ENCODE measurements at places on chromosomes 5 and 9.

DNA sequence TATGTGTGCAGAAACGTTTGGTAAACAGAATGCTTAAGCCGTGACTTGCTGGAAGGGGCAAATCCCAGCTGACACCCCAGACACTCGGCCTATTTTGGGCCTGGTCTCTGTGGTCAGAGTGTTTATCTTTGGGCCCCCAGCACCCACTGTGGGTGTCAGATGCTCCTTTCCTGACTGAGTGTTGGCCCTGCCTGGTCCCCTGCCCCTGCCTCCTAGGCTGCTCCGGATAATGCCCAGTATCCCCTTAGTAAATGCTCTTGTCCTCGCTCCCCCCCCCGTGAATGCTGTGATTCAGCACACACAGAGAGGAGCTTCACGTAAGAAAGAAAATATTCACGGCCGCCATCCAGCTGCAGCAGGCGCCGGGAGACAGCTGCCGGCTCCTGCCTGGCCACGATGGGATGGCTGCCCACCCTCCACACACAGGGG is 11.3 kb upstream of the ANGPTL2 start:
- no peak for DNase-seq

GRCh38 chr9:38687389-38687842 is 32.5 kb downstream of the FAM240B start:
- peak; percentile 9 for DNase-seq

DNA sequence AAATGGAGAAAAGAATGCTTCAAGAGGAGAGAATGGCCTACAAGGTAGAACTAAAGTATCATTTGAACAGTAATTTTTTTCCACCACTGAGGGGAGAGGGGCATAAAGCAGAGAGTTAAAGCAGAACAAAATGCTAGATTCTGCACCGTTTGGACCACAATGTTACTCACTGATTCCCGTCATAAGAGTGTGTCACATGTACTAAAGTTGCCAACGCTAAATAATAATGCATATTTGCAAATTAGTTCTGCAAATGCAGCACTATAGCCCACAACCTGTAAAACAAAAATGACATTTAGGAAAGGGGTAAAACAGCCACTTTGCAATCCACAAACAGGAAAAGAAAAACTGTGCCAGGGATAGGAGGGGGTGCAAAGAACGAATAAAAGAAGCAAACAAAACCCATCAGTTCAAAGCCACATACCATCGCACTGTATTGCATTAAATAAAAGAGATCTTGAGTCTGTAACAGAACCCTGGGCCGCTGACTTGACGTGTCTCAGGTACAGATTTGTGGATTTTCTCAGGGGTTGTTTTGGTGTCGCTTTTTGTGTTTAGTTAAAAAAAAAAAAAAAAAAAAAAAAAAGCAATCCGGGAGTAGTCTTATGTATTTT is 7.7 kb upstream of the NFIB start:
- no peak for DNase-seq

DNA sequence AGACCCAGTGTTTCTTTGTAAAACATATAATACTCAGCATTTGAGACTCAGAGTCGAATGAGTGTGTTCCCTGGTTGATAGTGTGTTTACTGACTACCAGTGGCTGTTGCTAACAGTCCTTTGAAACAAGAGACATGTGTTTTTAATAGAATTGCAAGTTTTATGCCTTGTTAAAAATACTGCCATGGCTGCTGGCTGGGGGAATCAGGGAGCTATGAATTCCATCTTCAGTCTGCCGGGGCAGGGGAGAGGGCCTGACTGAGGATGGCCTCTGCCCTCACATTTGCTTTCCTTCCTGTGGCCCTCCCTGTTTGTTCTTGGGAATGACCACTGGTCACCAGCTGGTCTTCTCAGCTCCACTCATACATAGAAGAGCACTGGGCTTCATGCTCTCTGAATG is 63.8 kb downstream of the PDZD2 start:
- DNase-seq: no peak

DNA sequence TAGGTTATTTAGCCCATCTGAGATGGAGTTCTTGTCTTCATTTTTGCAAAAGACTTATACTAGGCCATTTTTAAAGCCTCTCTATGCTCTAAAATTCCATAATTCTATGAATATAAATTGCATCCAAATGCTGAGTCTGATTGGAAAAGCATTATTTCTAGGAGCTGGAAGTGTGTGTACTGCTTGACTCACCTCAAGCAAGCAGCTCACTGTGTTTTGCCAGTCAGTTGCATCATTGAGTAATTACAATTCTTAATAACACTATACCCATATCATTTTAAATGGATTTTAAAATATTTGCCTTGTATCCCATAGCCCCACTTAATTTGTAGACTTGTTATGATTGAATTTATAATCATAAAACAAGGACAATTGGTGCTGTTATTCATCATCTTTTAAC is 161.0 kb downstream of the PAM start:
- DNase-seq: no peak

GRCh38 chr5:135395451-135395850 is 3.6 kb downstream of the MACROH2A1 start:
- DNase-seq: no peak

All from activated T-cell treated with anti-CD3 and anti-CD28 coated beads for 1 hour (primary cell).